KG1 (cell line): ENCODE measurements at places on chromosomes 2 and 18.

GRCh38 chr2:183671233-183671632, 547.0 kb downstream of the NUP35 start:
- DNase-seq = no peak

DNA sequence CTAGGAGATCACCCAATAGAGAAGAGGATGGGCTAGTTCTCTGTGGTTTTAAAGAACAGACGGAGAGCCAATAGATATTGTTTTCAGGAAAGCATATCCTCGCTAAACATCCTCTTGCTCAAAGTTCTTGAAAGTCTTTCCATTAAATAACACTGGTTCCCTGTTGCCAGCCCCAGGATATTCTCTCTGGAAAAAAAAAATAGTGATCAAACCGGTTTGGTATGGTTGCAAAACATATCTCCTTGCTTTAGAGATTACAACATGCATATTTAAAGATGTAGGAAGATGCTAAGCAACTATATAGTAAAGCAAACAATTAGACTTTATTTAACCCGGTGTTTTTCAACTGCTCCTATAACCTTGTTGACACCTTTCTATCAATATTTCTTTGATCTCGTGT, 211.4 kb downstream of the CMPK2 start:
- no peak for DNase-seq

- DNase-seq = no peak
Measured at GRCh38 chr2:85935746-85936208, 47.0 kb upstream of the ST3GAL5 start.

DNA sequence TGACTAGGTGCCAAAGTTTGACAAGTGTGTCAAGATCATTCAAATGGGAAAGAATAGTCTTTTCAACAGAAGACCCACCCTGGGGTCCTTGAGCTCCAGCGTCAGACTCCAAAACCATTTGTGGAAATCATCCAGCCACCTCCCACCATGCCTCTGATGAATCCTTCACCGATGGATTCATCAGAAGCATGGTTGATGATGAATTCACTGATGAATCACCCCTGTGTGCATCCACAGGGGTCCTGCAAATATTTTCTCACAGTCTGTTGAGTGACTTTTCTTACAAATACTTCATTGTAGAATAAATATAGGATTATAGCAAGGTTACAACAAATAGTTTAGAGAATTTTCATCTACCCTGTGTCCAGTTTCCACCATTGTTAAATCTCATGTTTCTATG, 4.3 kb downstream of the UGT1A9 start:
- DNase-seq = no peak

- DNase-seq = no peak
Measured at GRCh38 chr2:24875272-24875671, 44.8 kb downstream of the ADCY3 start.

- DNase-seq = peak; percentile 57
Measured at GRCh38 chr18:10851824-10852319, 297.5 kb downstream of the PIEZO2 start.

GRCh38 chr2:231687133-231687852, 21.0 kb upstream of the PTMA start:
- no peak for DNase-seq

DNA sequence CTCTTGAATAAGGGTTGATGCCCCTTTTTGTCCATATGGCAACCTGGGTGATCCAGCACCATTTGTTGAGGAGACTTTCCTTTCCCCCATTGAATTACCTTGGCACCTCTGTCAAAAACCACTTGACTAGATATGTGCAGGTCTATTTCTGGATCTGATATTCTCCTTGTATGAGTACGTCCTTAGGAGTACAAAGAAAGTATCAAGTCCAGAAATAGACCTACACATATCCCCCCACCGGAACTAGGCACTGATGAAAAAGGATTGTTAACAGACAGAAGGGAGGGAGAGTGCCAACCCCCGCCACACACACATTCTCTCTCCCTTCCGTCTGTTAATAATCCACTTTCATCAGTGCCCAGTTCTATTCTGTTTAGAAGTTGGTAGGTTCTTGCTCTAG, 225.0 kb downstream of the TMEM163 start:
- DNase-seq = no peak

- DNase-seq = no peak
Measured at GRCh38 chr2:216117561-216118340, 8.6 kb downstream of the XRCC5 start.

DNA sequence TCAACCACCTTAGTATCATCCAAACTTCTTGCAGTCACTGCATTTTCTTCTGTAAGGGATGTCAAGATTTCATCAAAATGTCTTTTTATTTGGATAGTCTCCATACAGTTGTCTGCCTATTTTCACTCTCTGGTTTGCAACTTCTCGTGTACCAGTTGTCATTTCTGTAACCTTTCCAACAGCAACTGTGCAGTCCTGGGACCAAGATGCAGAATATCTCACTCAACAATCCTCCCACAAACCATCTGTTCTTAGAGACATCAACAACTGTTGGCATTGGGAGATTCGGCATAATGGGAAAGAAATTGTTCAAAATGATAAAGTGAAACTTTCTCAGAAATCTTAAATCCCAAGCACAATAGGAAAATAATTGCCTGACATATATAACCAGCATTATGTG, 933.6 kb upstream of the SLC39A10 start:
- no peak for DNase-seq

GRCh38 chr2:10402062-10402585, 46.0 kb downstream of the ODC1 start:
- DNase-seq = no peak

DNA sequence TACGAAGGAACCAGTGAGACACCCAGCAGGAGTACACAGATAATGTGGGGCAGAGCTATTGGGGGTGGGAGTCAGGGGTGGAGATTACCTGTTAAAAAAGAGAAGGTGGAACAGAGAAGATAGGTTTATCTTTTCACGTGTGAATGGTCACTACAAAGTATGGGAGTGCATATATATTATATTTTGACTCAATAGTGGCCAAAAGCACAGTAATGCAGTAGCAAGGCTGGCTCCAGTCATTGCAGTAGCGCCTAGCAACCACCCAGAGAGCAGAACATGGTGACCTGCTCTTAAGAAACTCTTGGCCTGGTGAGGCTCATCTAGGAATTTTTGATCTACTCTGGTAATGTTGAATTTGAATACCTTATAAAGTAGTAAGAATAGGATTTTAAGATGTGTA, 1.0 kb downstream of the IMPACT start:
- no peak for DNase-seq

- no peak for DNase-seq
Measured at GRCh38 chr2:85096616-85097015, 36.6 kb upstream of the TCF7L1 start.

- DNase-seq = no peak
Measured at GRCh38 chr2:20533993-20534622, 87.2 kb downstream of the RHOB start.

DNA sequence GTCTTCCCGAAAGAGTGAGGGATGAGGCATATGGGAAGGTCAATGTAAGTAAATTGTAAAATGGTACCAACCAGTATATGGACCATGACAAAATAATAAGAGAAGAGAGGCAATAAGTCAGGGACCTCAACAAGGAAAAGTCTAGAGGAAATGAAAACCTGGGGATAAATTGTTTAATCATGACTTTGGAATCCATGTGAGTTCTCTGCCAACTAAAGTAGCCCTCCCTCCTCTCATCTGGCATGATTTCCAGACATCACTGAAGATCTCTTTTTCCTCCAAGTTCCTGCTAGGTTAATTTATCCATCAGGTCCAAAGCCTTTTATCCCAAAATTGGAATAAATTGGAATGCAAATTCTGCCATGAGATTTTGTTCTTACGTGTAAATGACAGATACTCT, 417.9 kb downstream of the NRXN1 start:
- no peak for DNase-seq

GRCh38 chr2:105371810-105372209, 27.0 kb downstream of the FHL2 start:
- DNase-seq = no peak

DNA sequence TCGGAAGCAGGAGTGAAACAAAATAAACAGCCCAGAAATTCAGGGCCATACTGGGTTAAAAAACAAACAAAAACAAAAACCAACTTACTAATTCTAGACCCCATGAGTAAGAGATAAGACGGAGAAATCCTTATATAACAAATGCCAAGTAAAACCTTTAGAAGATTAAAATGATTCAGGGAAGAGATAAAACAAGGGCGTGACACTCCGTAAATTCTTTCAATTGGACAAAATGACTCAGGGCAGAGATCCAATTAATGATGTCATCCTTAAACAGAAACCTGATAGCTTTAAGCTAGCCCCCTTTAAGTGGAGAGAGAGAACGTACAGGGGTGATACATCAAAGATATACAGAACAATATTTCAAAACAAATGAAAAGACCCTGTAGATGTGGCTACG, 317.4 kb downstream of the NBAS start:
- no peak for DNase-seq

- no peak for DNase-seq
Measured at GRCh38 chr2:17540093-17540812, at the start of gene VSNL1. Gene VSNL1 (plus strand): TSS chr2:17540696. CDS start chr2:17592075, 51,379 bp downstream.

GRCh38 chr2:47569658-47570475, 166.9 kb downstream of the MSH2 start:
- no peak for DNase-seq

DNA sequence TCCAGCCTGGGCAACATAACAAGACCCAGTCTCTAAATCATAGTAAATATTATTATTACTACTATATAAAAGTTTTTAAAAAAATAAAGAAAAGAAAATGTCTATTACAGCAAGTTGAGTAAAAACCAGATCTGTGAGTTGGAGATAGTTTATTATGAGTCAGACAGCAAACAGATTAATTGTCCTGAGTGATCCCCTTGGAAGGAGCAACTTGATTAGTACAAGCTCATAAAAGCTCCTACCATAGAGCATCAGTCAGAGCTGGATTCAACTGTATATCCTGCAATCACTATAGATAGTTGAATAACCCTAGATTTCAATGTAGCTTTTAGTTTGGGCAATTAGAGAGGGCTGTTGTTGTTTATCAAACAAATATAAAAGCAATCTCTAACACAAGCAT, 84.1 kb downstream of the TRABD2A start:
- DNase-seq = no peak

- DNase-seq = no peak
Measured at GRCh38 chr2:212489719-212490346, 48.8 kb downstream of the ERBB4 start.

DNA sequence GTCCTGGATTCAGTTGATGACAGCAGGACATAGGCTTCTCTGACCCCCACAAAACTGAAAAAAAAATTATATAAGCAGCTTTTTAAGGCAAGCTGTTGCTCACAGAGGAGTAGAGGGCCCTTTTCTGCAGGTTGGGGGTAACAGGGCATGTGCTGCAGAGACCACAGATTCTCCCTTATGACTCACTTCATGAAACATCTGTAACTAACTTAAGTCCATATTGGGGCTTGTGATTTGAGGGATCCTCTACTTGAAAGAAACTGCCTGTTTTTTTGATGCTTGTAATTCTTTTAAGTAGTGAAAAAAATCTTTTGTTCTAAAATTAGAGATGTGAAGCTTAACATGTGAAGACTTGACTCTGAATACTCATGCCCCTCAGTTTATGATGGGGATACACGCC, 33.4 kb downstream of the XRCC5 start:
- DNase-seq = no peak
